KBM-7 (cell line): ENCODE measurements at places on chromosomes 2 and 18.

DNA sequence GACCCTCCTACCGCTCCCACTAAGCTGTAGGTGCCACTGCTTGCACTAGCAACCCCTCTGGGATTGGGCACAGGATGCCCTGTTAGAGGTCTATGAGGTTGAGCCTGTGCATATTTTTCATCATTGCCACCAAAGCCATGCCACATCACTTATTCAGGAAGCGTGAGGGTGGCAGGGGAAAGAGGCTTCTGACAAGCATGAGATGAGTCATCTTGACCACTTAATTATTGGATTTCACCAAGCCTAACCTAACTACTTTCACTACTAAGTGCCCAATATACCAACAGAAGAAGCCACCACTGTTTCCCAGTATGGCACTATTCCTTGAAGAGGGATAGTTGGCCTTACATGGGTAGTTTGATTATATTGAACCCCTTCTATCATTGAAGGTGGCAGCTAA lies 181.3 kb upstream of the EPHA4 start:
- DNase-seq = no peak

- no peak for DNase-seq
Observed at GRCh38 chr2:25077789-25078169, 35.9 kb downstream of the EFR3B start.

DNA sequence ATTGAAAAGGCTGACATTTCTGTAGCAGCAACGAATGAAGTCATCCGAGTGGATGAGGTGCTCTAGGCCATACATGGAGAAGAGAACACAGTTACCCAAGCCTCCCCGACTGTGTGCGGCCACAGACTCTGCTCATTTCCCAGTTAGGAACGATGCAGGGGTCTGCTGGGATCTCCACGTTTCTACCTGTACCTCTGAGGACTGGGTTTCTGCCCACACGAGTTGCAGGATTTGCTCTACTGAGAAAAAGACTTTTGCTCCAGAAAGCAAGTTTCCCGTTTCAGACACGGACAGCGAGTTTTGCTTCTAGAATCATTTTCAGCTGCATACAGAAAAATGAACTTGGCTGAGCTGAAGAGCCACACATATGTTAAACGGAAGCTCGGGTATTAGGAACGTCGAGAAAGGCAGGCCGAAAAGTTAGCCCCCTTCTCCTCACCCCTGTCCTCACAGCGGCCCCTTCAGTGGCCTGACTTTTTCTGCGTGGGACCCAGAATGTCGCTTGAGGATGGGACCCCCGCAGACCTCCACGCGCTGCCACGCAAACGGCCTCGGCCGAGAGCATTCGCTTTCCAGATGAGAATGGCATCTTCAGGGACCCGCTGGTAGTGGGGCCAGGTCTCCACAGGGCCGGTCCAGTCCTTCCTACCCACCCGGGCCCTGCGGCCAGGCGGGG lies 582 bp upstream of the RAB31 start:
- DNase-seq = no peak

- DNase-seq = no peak
Observed at GRCh38 chr2:176931588-176932563, 280.7 kb upstream of the HNRNPA3 start.

DNA sequence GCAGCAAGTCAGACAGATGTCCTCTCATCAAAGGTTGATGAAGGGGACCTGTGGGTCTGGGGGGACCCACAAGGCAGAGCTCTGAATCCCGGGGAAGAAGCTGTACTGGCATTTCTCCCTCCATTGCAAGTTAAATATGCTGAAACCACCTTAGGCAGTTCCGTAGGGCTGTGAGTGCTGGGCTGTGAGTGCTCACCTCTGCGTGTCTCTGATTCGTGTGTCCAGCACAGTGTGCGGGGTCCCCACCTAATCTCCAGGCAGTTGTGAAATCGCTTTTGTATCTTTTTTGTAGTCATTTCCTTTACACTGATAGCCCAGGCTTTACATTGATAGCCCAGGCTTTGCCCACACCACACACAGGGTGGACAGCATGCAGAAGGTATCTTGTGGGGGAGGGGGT lies 80.6 kb downstream of the MAP4K4 start:
- DNase-seq = no peak

DNA sequence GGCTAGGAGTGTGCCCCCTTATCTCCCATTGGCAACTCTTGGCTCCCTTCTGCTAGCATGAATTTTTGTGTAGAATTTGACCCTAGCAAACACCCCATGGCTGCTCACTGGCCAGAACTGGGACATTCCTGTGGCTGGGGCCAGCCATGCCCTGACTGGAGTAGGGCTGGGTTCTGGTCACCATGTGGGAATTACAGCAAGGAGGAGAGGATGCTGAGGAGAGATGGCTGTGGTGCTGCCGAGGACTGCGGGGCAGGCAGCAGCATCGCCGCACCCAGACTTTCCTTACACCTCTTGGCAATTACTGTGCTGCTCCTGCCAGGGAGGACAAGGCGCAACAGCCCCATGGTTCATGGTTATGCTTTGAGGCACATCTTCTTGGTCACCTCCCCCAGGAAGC lies 12.7 kb downstream of the KCNF1 start:
- no peak for DNase-seq

DNA sequence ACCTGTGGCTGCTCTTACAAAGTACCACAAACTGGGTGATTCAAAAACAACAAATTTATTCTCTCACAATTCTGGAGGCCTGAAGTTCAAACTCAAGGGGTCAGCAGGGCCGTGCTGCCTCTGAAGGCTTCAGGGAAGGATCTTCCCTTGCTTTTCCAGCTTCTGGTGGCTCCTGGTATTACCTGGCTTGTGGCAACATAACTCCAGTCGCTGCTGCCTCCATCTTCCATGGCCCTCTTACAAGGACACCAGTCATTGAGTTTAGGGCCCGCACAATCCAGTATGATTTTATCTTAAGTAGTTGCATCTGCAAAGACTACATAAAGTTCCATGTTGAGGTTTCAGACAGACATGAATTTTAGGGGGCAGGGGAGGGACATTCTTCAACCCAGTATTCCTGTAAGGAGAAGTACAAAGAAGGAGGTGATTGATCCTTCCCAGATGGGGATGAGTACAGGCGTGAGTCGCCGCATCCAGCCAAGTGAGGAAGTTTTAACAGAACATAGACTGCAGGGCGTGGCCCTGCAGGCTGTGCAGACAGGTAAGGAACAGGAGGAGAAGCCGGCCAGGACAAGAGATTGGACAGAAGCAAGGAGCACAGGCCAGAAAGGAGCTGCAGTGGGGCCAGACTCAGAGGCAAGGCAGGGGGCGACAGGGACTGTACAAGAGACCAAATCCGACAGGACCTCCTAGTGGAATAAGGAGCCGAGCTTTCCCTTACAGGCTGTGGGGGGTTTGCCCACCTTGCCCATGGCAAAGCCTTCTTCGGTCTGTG lies 44.4 kb upstream of the BZW1 start:
- DNase-seq = no peak

DNA sequence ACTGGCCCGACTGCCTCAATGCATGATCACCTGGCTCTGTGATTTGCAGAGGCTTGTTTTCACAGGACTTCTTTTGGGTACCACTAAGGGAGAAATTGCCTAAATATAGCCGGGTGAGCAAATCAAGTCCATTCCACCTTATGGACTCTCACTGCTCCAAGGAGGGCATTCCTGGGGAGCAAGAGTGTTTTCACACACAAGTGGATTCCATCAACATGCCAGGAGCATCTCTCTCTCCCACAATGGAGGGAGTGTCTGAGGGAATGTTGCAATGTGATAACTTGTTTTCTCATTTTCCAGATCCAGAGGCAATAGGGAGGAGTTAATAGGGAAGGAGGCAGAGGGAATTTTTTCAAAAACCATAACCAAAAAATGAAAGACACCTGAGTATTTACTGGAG lies 250.7 kb downstream of the SATB2 start:
- DNase-seq = no peak

DNA sequence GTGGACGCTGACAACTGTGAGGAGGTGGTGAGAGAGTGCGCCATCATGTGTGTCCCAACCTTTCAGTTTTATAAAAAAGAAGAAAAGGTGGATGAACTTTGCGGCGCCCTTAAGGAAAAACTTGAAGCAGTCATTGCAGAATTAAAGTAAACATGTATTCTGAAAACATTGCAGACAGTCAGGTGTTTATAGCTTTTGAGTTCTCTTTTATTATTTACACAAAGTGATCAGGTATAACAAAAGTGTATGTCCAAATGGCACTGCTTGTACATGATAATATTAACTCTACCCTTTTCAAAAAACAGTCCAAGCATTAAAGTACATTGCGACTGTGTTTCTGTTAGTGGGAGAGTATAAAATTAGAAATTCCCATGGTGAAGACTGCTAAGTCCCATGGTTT lies 2.2 kb downstream of the TXNDC2 start:
- DNase-seq = no peak

DNA sequence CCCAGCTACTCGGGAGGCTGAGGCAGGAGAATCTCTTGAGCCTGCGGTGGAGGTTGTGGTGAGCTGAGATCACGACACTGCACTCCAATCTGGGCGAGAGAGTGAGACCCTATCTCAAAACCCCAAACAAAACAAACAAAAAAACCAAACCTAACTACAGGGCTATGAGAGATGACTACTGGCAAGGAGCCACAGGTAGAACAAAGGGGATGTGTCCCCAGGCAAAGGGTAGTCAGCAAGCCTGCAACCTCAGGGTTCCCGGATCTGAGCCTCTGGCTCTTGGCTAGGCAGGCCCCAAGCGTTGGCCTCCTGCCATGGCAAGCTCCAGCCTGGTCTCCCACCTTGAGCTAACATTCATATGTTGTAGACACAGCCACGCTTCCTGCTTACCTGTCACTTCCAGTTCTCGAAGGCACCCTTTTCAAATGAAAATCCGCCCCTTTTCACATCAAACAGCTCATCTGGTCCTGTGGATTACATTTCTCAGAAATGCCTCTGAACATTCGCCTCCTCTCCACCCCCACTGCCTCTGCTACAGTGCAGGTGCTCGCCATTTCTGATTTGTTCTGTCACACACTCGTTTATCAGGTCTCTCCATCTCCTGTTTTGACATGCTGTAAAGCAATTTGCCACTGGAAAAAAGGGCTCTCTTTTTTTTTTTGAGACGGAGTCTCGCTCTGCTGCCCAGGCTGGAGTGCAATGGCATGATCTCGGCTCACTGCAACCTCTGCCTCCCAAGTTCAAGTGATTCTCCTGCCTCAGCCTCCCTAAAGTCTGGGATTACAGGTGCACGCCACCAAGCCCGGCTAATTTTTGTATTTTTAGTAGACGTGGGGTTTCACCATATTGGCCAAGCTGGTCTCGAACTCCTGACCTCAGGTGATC lies 13.1 kb upstream of the ACTR3 start:
- DNase-seq = no peak

GRCh38 chr2:86027922-86028765 lies 77.5 kb downstream of the POLR1A start:
- no peak for DNase-seq

DNA sequence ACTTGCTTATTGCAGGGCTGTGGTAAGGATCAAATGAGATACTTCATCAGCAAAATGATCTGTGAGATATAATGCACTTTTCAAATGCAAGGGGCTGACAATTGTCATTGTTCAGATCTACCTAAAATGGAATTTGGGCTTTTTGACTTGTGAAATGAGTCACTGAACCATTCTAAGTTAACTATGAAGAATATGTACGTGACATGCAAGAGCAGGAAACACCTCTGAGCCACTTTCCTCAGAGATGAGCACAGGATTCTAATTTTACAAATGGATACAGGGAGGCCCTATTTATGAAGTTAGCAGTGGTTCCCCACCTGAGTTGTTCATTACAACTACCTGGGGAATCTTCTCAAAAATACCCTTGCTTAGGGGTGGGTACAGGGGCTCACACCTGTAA lies 26.7 kb downstream of the CTLA4 start:
- DNase-seq = no peak

DNA sequence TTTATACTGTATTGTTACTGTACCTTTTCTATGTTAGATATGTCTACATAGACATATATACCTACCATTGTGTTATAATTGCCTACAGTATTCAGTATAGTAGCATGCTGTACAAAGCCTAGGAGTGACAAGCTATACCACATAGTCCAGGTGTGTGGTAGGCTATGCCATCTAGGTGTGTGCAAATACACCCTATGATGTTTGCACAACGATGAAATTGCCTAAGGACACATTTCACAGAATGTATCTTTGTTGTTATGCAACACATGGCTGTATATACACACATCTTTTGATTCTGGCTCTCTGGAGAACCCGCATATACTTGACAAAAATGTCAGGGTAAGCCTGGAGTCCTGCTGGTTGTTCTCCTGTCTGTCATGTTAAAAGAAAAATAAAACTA lies 85.1 kb downstream of the BCL2L11 start:
- DNase-seq = no peak

GRCh38 chr2:104473546-104473945 lies 380.4 kb upstream of the POU3F3 start:
- DNase-seq = peak; percentile 58

- DNase-seq = peak; percentile 18
Observed at GRCh38 chr18:67518566-67518965, 2.0 kb upstream of the DSEL start.

GRCh38 chr2:207750345-207750744 lies 19.4 kb downstream of the FZD5 start:
- DNase-seq = no peak

GRCh38 chr2:75326645-75327044 lies 127.3 kb upstream of the TACR1 start:
- DNase-seq = no peak

DNA sequence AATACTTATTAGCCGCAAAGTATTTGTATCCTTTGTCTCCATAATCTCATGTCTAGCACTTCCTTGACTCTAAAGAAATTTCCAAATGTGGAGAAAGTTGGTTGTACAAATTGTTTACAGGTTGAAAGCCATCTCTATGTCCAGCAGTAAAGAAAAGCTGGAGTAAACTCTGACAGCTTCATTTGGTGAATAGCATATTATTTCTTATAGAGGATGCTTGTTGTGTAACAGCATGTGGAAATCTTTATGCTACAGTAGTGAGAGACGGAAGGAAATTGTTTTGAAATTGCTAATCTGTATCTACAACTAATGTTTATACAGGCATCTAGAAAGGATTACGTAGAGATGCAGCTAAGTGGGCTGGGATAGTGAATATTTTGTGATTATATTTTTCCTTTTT lies 78.5 kb downstream of the UGGT1 start:
- no peak for DNase-seq

DNA sequence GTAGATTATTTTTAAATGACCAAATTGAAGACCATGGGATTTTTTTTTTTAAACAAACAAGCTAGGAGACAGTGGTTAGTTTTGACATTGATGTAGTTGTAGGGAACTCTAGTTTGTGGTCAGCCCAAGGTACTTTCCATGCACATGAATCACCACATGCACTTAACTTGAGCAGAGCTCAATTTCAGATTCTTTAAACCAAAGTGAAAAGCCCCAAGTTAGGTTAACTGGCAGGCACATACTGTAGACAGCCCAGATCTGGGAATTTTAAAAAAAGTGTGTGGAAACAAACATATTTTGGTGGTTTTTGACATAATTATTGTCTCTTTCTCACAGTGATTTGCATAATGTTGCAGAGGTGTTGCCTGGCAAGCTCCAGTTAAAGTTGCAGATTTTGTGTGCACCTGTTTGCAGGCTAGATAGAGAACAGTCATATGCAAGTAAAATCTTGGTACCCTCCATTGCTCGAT lies 88.4 kb downstream of the BCL2L11 start:
- DNase-seq = peak; percentile 25

DNA sequence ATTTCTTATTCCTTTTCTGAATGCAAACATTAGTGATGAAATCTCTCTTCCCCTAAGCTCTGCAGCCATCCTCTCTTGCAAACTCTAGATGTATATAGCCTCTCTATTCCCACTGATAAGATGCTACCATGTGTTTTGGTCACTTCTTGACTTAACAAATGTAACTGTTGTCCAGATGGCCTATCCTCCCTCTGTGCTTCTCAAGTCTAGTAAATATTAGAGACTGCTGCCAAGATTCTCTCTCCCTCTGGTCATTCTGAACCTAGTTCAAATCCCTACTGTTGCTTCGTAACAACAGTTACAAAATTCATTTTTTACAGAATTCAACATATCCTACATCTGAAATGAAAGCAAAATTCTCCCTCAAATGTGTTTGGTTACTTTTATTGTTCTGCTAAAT lies 156.6 kb downstream of the TXNL1 start:
- no peak for DNase-seq
